ENCODE measurements at places on chromosomes 5 and 9.

DNA sequence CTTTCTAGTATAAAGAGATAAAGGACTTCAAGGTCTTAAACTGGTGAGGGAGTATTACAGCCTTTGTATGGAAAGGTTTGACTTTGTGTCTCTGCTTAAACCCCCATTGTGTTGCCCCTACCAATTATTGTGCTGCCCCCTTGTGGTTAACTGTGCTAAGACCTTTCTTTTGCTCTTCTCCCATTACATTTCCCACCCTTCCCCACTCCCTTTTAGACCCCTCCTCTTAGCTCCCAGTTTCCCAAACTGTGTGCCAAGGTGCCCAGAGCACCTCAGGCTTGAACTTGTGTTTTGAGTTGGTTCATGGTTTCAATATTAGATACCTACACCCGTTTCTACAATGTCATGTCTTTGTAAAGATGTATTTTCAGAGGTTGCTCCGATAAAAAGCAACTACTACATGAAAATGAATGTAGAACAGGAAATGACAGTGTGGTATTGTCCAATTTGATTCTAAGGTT, 2.9 kb downstream of the JAK2 start:
- no peaks in the 10 kb centered on the region for H3K27me3 ChIP-seq
- H3K27ac ChIP-seq = no peak overlapping the region
- H3K4me3 ChIP-seq = no peak overlapping the region
- H3K36me3 ChIP-seq = no peaks in the 10 kb centered on the region
- no peak for DNase-seq

- H3K27me3 ChIP-seq = no peaks in the 10 kb centered on the region
- H3K4me1 ChIP-seq = peaks cover 58% of the 10 kb centered on the region
- no peak for DNase-seq
- no peak overlapping the region for H3K4me3 ChIP-seq
These were observed 7.2 kb downstream of the PLK2 start for GRCh38 chr5:58452566-58453258.

- H3K27ac ChIP-seq = no peak overlapping the region
- H3K4me3 ChIP-seq = no peak overlapping the region
- H3K36me3 ChIP-seq = no peaks in the 10 kb centered on the region
- no peaks in the 10 kb centered on the region for H3K4me1 ChIP-seq
These were observed 41.9 kb downstream of the MOCS2 start for GRCh38 chr5:53067641-53068040.

- H3K27me3 ChIP-seq = no peaks in the 10 kb centered on the region
- no peak for DNase-seq
- H3K27ac ChIP-seq = no peak overlapping the region
- no peaks in the 10 kb centered on the region for H3K36me3 ChIP-seq
- no peak overlapping the region for H3K4me3 ChIP-seq
These were observed 143.4 kb downstream of the HINT1 start for GRCh38 chr5:131021646-131022045.

DNA sequence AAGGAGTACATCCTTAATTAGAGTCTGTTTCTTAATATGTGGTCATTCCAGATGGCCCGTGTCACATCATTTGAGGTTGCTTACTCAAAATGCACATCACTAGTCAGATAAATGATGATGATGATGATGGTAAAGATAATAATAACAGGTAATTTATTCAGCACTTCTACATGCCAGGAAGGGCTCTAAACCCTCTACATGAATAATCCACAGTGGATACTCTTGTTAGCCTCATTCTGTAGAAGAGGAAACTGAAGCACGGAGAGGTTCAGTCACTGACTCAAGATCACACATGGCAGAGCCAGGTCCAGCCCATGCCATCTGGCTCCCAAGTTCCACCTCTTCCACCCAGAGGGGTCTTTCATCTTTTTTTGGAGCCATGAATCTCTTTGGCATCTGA, 11.7 kb downstream of the SH3PXD2B start:
- peaks cover 80% of the 10 kb centered on the region for H3K4me1 ChIP-seq
- H3K36me3 ChIP-seq = no peaks in the 10 kb centered on the region
- no peak overlapping the region for H3K4me3 ChIP-seq
- peak overlapping the region; percentile 97 for H3K27ac ChIP-seq
- no peaks in the 10 kb centered on the region for H3K27me3 ChIP-seq

DNA sequence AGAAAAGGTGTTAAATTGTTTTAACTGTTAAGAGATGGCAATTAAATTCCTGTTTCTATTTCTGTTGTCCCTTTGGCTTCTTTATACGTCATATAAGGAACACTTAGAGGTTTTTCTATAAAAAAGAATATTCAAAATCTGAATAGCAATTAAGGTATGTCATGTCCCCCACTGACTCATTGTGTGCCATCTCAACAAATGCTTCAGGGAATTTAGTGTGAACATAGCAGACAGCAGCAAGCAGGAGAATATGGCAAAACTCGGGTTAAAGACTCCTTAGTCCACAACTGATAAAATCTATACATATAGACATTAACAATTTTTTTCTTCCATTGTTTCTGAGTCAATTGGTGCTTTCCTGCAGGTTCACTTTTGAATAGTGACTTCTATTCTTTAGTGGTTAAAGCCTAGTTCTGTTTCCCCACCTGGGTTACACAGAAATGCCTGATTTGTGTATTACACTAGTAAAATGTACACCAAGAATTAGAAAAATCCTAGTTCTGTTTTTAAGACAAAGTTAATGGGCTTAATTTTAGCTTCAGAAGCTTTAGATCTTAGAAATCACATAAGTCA, 17.9 kb upstream of the RPS23 start:
- H3K27ac ChIP-seq = no peak overlapping the region
- no peaks in the 10 kb centered on the region for H3K4me1 ChIP-seq
- no peaks in the 10 kb centered on the region for H3K36me3 ChIP-seq
- no peaks in the 10 kb centered on the region for H3K27me3 ChIP-seq
- no peak overlapping the region for H3K4me3 ChIP-seq

GRCh38 chr5:115898656-115899055, 56.9 kb downstream of the AP3S1 start:
- H3K4me1 ChIP-seq = no peaks in the 10 kb centered on the region
- H3K36me3 ChIP-seq = no peaks in the 10 kb centered on the region
- no peak for DNase-seq
- H3K4me3 ChIP-seq = no peak overlapping the region
- H3K27me3 ChIP-seq = no peaks in the 10 kb centered on the region

- no peaks in the 10 kb centered on the region for H3K4me1 ChIP-seq
- no peak overlapping the region for H3K4me3 ChIP-seq
- no peaks in the 10 kb centered on the region for H3K27me3 ChIP-seq
- H3K27ac ChIP-seq = no peak overlapping the region
- no peaks in the 10 kb centered on the region for H3K36me3 ChIP-seq
- DNase-seq = no peak
These were observed 154.5 kb downstream of the PAPPA start for GRCh38 chr9:116308076-116308475.

GRCh38 chr5:27402828-27403227, 364.4 kb upstream of the CDH9 start:
- no peak overlapping the region for H3K27ac ChIP-seq
- H3K36me3 ChIP-seq = no peaks in the 10 kb centered on the region
- no peak overlapping the region for H3K4me3 ChIP-seq

DNA sequence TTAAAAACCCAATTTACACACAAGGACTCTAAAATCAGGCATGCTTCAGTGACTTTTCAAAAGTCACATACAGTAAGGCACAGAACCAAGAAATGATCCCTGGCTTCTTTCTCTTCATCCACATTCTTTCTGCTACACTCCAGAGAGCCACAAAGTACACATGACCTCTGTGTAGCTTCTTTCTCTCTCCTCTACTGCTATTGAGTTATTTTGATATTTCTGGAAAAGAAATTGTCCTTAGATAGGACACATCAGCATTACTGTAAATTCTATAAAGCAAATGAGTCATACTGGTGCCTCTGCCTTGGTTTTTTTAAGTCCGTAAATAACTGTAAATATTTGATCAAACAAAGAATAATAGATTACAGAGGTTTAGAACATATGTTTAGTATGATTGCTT, 96.3 kb downstream of the KIAA0825 start:
- H3K27me3 ChIP-seq = no peaks in the 10 kb centered on the region
- H3K4me3 ChIP-seq = no peak overlapping the region
- no peaks in the 10 kb centered on the region for H3K36me3 ChIP-seq
- no peaks in the 10 kb centered on the region for H3K4me1 ChIP-seq
- no peak overlapping the region for H3K27ac ChIP-seq

DNA sequence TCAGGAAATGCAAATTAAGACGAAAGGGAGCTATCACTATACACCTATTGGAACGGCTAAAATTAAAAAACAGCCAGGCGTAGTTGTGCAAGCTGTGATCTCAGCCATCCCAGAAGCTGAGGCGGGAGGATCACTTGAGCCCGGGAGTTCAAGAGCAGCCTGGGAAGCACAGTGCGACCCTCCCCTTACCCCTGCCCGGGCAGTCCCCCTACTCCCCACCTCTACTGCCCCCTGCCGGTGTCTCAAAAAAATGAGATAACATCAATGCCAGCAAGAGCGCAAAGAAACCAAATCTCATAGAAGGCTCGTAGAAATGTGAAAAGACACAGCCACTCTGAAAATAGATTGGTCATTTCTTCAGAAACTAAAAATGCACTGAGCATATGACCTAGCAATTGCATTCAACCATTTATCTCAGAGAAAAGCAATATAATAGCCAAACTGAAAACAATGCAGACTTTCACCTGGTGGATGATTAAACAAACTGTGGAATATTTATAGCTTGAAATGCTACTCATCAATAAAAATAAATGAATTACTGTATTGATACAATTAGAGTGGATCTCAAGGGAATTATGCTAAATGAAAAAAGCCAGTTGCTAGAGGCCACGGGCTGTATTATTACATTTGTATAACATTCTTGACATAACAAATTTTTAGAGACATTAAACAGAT, 20.6 kb downstream of the OR2V2 start:
- H3K27me3 ChIP-seq = peaks cover 6% of the 10 kb centered on the region
- no peak for DNase-seq
- peaks cover 9% of the 10 kb centered on the region for H3K4me1 ChIP-seq
- H3K36me3 ChIP-seq = no peaks in the 10 kb centered on the region
- H3K27ac ChIP-seq = no peak overlapping the region
- no peak overlapping the region for H3K4me3 ChIP-seq

DNA sequence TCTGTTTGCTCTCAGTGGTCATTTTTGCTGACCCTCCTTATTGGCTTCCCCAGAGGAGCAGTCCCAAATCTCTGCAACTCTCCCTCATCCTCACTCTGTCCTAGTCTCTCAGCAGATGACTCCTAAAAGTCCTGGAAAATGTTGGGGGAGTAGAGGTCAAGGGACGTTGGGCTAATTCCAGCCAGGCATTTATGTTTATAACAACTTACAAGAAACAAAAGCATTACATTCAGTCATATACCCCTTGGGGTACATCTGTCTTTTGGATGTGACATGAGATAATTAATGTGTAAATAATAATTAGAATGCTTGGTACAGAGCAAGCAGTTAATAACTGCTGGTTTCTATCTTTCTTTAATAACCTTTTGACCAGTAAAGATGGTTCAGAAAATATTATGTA, 176.2 kb downstream of the YTHDC2 start:
- no peaks in the 10 kb centered on the region for H3K27me3 ChIP-seq
- H3K27ac ChIP-seq = no peak overlapping the region
- H3K4me3 ChIP-seq = no peak overlapping the region
- H3K36me3 ChIP-seq = no peaks in the 10 kb centered on the region
- peaks cover 11% of the 10 kb centered on the region for H3K4me1 ChIP-seq

DNA sequence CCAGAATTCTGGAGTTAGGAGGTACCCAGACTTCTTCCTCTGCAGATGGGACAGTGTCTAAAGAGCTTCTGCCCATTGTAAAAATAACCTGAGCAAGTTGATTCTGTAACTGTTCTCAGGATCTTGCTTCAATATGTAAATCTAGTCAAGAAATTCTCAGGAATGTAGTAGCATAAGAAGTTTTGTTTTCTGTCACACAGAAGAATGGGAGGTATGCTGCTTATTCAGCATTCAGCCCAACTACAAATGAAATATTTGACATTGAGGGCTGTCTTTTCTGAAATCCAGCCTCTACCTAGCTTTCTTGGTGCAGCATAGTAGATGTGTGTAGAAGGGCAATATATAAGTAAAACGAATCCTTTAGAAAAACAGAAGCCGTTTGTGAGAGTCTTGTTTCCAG, 13.8 kb downstream of the MACIR start:
- DNase-seq = no peak
- no peaks in the 10 kb centered on the region for H3K36me3 ChIP-seq
- H3K27me3 ChIP-seq = no peaks in the 10 kb centered on the region
- H3K27ac ChIP-seq = no peak overlapping the region

- no peak overlapping the region for H3K4me3 ChIP-seq
- no peaks in the 10 kb centered on the region for H3K36me3 ChIP-seq
- H3K4me1 ChIP-seq = no peaks in the 10 kb centered on the region
- no peak overlapping the region for H3K27ac ChIP-seq
These were observed 363.3 kb downstream of the KDM4C start for GRCh38 chr9:7121055-7121454.

DNA sequence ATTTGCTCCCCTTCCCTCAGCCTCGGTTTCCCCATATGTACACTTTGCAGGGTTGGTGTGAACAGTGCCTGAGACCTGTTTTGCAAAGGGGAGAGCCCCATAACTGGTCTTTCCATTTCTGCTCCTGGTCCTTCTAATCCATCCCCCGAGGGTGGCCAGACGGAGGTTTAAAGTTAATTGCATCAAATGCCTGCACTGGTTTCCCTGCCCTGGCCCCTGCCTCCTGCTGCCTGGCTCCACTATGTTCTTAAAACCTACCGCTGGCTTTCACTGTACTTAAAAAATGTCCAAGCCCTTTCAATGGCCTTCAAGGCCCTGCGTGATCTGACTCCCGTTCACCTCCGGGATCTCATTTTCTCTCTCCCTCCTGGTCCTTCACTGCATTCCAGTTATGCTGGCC, 183.0 kb downstream of the RGS3 start:
- H3K27me3 ChIP-seq = no peaks in the 10 kb centered on the region
- no peak for DNase-seq
- no peaks in the 10 kb centered on the region for H3K36me3 ChIP-seq
- no peak overlapping the region for H3K4me3 ChIP-seq
- H3K4me1 ChIP-seq = peaks cover 17% of the 10 kb centered on the region

- H3K4me1 ChIP-seq = peaks cover 5% of the 10 kb centered on the region
- DNase-seq = no peak
- H3K4me3 ChIP-seq = no peak overlapping the region
- H3K27me3 ChIP-seq = no peaks in the 10 kb centered on the region
- no peak overlapping the region for H3K27ac ChIP-seq
These were observed 343.2 kb downstream of the DEPDC1B start for GRCh38 chr5:60356745-60357144.

GRCh38 chr5:72392326-72392733, 72.2 kb downstream of the PTCD2 start:
- H3K4me3 ChIP-seq = no peak overlapping the region
- no peak overlapping the region for H3K27ac ChIP-seq
- H3K27me3 ChIP-seq = no peaks in the 10 kb centered on the region
- no peak for DNase-seq
- no peaks in the 10 kb centered on the region for H3K36me3 ChIP-seq

All from vagina (tissue), 2 donors.